ENCODE measurements at places on chromosomes 3 and 15.

GRCh38 chr15:90184786-90185704, 16.1 kb upstream of the SEMA4B start:
- peak; percentile 21 for DNase-seq

DNA sequence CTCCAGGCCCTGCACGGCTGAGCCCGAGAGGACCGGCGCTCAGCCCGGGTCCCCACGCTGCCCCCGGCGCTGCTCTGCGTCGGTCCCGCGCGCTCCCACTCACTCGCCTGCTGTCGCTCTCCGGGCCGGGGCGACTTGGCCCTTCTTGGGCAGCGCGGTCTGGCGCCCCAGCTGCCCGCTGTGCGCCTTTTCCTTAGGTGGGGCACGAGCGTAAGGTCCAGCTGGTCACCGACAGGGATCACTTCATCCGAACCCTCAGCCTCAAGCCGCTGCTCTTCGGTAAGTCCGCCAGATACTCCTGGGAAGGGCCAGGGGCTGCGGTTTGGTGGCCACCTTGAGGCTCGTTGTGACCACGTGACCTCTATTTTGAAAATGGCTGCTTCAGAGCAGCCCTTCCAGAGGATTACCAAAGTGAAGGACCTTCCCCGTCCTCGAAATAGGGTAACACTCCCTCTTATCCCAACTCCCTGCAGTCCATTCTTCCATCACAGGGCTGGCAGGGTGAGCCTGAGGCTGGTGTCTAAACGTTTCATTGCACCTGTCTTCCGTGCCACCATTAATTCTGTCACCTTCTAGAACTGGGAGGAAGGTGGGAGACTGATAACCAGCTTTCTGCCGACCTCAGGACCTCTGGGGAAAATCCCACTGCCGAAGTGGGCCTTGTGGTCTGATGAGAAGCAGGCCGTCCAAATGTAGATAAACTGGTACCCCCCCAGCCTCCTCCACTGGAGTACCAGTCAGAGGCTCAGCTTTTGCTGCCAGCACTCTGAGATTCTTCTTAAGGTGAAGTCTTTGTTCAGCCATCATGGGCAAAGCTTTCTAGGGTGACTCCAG, 812 bp downstream of the P4HTM start:
- DNase-seq, result no peak

- no peak for DNase-seq
These were observed 659.4 kb upstream of the ADAMTS9 start for GRCh38 chr3:65347166-65347565.

GRCh38 chr3:49916686-49917085, 12.9 kb downstream of the MON1A start:
- no peak for DNase-seq

- DNase-seq, result no peak
These were observed 88.3 kb upstream of the ADAMTSL3 start for GRCh38 chr15:83565553-83566159.

- DNase-seq, result no peak
These were observed 70.3 kb upstream of the OCA2 start for GRCh38 chr15:28169366-28169765.

DNA sequence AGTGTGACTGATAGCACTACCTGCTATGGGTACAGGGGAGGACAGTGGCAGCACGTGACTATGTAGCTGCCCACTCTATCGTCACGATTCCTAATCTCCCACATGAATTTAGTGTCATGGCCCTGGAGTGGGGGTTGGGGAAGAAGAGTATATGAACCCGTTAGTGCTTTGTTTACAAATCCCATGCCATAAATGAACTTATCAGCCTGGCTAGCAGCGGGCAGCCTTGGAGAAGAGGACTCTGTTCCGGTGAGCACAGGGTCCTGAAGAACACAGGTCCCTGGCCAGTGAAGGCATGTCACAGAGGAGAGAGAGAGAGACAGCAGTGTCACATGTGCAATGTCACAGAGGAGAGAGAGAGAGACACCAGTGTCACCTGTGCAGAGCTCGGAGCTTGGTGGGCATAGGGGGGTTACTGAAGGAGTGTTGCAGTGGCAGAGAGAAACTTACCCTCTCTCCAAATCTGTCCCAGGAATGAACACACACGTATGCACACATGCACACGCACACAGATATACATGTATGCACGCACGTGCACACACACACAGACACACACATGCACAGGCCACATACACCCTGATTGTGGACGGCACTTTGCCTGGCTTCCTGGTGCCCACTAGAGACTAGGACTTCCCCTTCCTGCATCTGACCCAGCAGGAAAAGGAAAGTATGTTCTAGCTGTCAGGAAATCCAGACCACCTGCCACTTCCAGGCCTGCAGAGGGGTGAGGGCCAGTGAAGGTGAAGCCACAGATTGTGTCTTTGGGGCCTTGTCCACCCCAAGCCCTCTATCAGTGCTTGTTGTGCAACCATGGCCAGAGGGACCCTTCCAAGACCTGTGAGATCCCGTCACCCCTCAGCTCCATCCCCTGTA, 26.3 kb downstream of the ITGA11 start:
- DNase-seq, result no peak

DNA sequence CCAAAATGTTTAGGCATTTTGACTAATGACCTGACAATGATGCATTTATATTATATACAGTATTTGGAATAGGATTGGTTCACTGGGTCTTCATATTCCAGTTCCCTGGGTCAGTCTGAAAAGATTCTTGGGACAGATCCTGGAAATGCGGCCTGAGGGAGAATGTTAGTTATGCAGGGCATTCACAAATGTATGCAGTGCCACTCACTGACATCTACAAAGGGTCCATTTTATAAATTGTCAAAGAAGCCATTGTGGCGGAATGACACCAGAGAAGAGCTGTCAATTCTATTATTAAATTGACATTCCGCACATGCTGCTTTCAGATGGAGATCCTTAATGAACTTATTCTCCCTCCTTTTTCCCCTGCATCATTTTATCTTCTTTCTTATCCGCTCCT, 176.6 kb downstream of the VGLL3 start:
- DNase-seq, result no peak

DNA sequence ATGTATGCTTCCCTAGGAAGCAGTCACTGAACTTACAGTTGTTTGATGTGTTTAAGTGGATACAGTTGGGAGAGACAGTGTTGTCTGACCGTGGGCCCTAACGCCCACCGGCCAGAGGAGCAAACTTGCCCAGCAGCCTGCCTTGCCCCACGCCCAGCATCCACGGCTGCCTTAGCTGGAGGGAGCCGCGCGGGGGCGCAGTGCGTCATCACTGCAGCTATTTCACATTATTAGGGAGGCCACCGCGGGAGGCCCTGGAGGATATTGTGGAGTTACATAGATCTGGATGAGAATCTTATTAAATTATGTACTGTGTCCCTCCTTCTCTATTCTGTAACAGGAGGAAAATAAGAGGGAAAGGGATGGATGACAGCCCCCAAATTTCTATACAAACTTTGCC, 267.2 kb downstream of the GABRG3 start:
- DNase-seq, result no peak

GRCh38 chr15:101437618-101438481, 51.7 kb downstream of the PCSK6 start:
- DNase-seq, result no peak

GRCh38 chr3:72120806-72121778, 336.1 kb upstream of the PROK2 start:
- no peak for DNase-seq

- no peak for DNase-seq
These were observed 9.8 kb downstream of the SEMA6D start for GRCh38 chr15:47727137-47727536.

DNA sequence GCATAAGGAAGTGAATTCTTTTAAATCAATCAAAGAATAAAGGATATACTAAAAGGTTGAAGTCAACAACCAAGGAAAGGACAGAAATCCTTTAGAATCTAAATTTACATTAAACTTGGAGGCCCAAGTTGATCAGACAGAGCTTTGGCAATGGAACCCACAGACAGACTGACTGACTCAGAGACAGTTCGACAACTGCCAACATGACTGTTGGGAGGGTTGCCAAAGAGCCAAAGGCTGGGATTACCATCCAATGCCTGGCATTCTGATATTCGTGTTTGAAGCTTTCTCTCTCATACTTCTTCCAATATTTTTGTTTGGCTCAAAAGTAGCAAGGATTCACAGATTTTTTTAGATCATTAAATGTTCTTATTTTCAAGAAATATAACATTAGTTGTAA, 406.1 kb downstream of the PLCL2 start:
- DNase-seq, result no peak

- no peak for DNase-seq
These were observed 392.7 kb upstream of the TBL1XR1 start for GRCh38 chr3:177589911-177590381.

DNA sequence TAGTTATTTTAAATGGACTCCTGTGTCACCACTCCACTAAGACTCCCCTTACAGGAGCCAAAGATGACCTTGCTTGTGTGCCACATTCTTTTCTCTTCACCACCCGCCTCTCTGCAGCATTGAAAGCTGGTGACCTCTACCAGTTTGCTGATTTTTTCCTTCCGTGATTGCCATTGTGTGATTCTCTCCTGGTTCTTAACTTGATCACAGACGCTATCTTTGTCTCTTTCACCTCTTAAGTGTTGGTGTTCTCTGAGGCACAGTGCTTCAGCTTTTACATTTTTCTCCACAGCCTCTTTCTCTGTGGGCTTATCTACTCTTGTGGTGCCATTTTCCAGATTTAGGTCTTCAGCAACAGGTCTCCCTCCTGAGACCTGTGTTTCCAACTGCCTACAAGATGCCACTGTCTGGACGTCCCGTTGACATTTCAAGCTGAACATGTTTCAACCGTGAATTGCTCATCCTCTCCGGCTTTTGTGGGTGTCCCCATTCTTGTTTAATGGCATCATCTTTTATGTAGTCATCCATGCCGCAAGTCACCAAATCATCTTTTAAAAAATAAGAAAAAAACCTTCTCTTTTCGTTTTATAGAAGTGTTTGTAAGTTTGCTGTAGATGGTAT, 26.5 kb downstream of the IQGAP1 start:
- DNase-seq, result no peak

DNA sequence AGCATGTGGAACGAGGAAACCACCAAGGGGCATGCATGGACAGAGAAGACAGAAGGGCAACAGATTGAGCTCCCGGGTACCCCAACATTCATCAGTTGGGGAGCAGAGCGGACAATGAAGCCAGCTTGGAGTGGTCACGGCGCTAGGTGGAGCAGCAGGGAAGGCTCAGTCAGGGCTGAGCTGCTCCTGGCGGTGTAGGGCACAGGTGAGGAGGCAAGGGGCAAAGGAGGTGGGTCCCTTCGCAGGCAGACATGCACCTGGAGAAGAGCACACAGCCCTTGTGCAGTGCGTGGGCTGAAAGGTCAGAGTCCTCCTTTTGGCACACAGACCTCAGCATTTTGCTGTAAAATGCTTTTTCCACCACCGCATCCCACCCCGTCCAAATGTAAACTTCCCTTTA, 90.0 kb upstream of the SLC6A6 start:
- no peak for DNase-seq

GRCh38 chr3:133925960-133926735, 30.5 kb upstream of the RAB6B start:
- DNase-seq, result no peak

DNA sequence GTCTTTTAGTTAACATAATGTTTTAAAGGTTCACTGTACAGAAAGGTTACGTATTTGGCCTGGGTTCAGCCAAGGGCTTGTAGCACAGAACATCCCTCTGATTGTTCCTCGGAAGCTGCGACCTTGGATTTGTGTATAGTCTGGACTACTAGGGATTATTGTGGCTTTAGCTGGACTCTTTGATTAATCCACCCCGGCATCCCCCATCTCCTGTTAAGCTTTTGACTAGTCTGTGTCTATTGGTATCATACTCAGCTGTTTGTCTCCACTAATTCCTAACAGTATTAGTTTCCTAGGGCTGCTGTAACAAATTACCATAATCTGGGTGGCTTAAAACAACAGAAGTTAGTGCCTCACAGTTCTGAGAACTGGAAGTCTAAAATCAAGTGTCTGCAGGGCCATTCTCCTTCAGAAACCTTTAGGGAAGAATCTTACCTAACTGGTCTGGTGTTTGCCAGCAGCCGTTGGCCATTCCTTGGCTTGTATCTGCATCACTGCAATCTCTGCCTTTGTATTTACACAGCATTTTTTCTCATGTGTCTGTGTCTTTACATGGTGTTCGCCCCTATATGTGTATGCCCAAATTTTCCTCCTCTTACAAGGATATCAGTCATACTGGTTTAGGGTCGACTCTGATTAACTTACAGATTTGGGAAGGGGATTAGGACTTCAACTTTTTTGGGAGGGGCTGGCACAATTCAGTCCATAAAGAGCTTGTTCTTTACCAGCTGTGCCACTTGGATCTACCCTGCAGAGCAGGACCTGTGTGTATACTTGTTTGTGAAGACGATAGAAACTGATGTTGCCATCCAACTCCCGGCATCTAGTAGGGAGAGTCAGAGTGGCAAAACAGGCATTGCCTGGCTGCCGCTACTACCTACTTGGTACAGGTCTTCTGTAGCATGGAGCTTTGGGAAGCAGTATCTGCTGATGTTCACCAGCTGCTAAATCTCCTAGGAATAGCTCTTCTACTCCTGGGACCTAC, 117.8 kb downstream of the UBE2E2 start:
- no peak for DNase-seq

DNA sequence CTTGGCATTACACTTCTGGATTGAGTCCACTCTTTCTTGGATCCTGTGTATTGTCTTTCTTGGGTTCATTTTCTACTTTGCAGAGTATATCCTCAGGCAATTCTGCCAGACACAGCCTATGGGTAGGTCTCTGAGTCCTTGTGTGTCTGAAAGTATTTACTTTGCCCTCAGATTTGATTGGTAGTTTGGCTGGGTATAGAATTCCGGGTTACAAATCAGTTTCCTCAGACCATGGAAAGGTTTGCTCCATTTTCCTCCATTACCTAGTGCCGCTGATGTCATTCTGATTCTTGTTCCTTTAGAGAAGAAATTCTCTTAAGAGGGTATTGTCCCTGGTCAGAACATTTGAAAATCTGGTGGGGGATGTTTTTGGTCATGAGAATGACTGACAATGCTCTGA, 133.2 kb downstream of the NUP210 start:
- no peak for DNase-seq

- DNase-seq, result no peak
These were observed at the start of gene CAND2 for GRCh38 chr3:12796171-12797123. TSS of gene CAND2 (plus strand) at chr3:12796680. CDS start at chr3:12796721, 41 bp downstream.

DNA sequence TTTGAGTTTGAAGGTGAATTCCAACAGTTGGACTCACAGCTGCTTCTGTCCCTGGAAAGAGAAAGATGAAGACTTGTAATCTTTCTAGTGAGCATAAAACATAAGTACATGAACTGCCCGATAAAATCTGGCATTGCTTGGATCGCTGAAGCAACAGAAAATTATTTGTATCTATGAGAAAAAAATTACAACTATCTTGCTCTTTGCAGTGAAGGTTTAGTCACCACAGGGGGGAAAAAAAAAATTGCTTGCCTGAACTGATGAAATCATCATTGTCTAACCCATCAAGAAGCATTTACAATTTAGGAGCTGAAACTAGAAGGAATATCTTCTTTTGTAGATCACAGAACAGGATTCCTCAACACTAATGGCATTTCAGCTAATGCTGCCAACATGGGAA, 20.0 kb downstream of the TMEM207 start:
- DNase-seq, result no peak

Measured in DMS 273 treated with DMSO at 0.1 percent for 48 hours (cell line).